ENCODE measurements at places on chromosomes 5 and 9.

GRCh38 chr9:37466037-37466709 is 923 bp upstream of the ZBTB5 start:
- peak; percentile 44 for DNase-seq

DNA sequence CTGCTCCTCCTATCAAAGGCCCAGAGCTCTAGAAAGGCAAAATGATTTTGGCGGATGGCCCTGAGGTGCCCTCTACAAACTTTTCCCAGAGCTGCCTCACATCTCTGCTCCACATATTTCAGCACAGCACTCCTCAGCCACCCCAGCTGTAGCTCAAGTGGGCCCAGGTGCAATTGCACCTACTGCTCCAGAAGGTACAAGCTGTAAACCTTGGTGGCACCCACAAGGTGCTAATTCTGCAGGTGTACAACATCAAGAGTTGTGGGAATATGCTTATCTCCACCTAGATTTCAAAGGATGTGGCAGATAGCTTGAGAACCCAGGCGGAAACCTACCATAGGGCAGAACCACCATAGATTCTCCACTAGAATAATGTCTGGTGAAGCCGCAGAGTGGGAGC is 432.2 kb downstream of the TMEM232 start:
- DNase-seq, result no peak

DNA sequence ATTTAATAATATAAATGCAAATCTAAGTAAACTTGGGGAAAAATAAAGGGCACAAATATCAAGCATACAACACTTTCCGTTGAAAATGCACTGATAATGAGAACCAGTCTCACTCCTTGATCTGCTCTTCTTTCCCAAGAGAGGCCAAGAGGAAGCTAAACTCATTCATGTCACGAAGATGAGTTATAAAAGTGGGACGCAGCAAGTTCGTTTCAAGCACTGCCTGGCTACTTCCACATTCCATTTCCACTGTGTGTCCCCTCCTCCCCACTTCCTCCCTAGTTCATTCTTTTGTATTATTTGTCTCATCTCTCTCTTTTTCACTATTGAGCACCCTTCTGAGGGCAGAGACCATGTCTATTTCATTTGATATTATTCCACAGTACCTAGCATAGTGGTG is 158.1 kb downstream of the SLC24A2 start:
- no peak for DNase-seq

DNA sequence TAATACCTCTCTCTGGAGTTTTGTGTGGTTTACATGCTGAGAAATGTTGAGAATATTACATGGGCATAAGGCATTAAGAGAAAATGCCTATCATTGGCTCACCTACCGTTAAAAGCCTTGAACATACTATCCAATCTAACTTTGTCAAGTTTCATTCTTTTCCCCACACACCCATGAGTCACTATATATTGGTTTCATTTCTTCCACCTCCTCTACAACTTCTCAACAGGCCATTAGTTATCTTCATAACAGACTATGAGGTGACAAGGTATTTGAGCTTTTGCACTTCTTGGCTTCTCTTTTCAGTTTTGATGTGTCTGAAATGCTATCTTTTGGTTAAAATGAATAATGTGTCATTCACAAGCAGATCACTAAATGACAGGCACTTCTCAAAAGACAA is 288.0 kb downstream of the KCNN2 start:
- no peak for DNase-seq

DNA sequence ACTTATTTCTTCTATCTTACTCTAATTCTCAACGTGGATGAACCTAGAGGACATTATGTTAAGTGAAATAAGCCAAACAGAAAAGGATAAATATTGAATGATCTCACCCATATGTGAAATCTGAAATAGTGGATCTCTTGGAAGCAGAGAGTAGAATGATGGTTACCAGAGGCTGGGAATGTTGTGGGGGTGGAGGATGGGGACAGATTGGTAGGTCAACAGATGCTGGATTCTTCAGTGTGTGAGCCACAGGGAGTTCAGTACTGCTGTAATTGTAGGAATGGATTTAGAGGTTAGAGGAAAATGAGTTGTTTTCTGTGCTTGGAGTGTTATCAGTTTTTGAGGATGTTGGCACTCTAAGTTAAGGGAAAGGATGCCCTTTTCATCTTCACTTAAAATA is 190.6 kb downstream of the FBXL7 start:
- no peak for DNase-seq

DNA sequence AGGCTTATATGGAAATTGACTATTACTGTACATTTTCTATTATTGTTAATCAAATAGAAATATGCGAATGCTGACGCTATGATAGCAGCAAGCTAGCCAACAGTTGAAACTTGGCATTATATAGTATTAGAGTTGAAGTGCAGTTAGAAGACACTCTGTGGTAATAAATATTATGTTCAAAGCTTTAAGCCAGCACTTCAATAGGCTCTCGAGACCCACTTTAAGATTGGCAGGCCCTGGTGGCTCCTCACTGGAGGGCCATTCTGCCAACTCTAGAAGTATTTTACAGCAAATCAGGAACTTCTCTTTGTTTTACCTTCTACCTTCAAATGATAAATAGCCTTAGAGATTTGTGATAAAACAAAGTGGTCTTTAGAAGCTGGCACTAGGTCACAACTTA is 2029.0 kb upstream of the WWC1 start:
- no peak for DNase-seq
